ENCODE measurements at places on chromosomes 6 and 20.

GRCh38 chr6:129473546-129473945 is 236.4 kb downstream of the ARHGAP18 start:
- DNase-seq, result no peak

GRCh38 chr20:38987777-38988176 is 25.6 kb downstream of the DHX35 start:
- no peak for DNase-seq

DNA sequence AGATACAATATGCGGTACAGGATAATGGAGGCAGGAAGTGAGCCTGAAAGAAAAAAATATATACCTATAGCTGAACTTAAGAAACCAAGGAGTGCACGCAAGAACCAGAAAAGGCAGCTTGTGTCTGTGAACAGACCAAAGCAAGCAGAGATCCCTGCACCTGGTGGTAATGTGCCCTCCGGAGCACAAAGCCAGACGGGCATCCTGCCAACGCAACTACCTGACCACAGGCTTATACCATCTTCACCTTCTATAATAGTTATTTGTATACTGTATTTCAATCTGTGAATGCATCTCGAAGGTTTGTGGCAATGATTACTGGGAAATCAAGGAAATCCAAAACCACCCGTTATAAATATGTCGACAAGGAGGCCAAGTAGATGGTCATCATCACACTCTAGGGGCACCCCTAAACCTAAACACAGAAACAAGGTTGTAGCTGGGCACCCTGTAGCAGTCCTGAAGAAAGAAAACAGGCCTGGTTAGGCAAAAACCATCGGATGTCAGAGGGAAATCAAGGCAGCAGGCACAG is 801 bp downstream of the FBXL4 start:
- DNase-seq, result peak; percentile 48

- DNase-seq, result no peak
These were observed 266.4 kb upstream of the PREP start for GRCh38 chr6:105669232-105669631.

DNA sequence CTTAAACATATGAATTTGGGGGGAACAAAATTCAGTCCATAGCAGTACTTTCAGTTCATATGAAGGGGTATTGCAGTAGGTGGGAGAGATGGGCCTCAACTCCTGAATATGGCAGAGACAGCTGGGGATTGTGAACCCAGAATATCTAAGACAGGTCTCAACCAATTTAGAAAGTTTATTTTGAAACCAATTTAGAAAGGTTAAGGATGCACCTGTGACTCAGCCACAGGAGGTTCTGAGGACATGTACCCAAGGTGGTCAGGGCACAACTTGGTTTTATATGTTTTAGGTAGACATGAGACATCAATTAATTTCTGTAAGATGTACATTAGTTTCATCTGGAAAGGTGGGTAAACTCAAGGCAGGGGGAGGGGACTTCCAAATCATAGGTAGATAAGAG is 59.5 kb downstream of the MYO6 start:
- DNase-seq, result no peak

DNA sequence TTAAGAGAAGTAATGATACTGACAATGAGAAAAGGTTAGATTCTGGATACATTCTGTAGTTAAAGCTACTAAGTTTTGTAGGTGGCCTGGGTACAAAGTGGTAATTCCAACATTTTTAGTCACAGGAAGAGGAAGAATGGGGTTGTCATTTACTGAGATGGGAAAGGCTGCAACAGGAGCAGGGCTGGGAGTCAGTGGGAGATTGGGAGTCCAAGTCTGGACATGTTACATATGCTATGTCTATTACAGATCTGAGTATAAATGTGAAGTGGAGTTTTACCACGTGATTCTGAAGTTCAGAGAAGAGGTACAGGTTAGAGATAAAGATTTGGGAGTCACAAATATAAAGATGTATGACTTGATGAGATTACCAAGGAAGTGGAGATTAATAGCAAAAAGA is 116.2 kb downstream of the RWDD2A start:
- peak; percentile 2 for DNase-seq

GRCh38 chr6:90811596-90812226 is 224.8 kb upstream of the MAP3K7 start:
- no peak for DNase-seq

GRCh38 chr6:148251891-148252290 is 90.7 kb upstream of the SASH1 start:
- DNase-seq, result no peak

DNA sequence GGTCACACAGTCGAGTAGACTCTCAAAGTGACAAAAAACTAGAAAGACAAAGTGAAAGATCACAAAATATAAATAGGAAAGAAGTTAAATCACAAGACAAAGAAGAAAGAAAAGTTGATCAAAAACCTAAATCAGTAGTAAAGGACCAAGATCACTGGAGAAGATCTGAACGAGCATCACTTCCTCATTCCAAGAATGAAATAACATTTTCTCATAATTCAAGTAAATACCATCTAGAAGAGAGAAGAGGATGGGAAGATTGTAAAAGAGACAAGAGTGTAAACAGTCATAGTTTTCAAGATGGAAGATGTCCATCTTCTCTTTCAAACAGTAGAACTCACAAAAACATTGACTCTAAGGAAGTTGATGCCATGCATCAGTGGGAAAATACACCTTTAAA is 31.6 kb upstream of the GJA10 start:
- no peak for DNase-seq

GRCh38 chr6:28000351-28001045 is 43.5 kb downstream of the OR2B6 start:
- DNase-seq, result no peak

- DNase-seq, result peak; percentile 35
These were observed 20.3 kb upstream of the SLA2 start for GRCh38 chr20:36666181-36666740.

DNA sequence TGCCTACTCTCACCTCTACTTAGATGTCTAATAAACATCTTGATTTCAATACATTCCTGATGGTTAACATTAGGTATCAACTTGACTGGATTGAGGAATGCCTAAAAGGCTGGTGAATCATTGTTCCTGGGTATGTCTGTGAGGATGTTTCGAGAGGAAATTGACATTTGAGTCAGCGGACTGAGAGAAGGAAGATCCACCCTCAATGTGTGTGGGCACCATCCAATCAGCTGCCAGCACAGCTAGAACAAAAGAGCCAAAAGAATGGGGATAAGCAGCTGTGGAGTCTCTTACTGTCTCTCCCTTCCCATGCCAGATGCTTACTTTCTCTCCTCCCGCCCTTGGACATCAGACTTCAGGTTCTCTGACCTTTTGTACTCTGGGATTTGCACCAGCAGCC is 128.6 kb upstream of the HS3ST5 start:
- DNase-seq, result no peak

- DNase-seq, result no peak
These were observed 135.8 kb downstream of the KIF16B start for GRCh38 chr20:16437387-16437996.

DNA sequence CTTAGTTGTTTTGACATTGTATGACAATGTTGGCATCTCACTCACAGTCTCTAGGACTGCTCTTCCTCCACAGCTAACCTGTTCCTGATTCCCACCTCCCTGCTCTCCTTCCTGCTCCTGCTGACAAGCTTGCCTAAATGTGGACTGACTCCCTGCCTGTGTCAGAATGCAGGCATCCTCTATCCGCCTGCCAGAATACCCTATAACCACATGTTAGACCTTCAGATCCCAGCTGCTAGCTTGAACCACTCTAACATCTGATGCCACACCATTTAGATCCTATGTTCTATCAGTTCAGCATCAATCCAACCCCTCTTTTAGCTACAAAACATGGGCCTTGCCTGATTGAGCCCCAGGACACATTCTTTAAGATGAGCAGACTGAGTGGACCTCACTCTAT is 12.2 kb downstream of the FILIP1 start:
- DNase-seq, result peak; percentile 72

DNA sequence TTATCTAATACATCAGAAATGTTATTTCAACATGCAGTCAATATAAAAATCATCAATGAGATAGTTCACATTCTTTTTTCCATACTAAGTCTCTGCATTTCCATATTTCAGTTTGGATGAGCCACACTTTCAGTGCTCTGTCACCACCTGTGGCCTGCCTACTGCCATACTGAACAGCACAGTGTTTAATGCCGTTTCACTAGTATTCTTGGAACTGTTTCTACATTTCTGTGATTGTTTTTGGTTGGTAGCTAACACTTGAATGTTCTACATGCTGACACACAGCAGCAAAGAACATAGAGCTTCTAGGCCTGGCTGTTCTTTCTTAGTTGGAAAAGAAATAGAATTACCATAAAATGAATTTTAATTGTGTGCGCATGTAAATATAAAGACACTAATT is 61.4 kb upstream of the KIF25 start:
- DNase-seq, result no peak

Measured in foreskin fibroblast (primary cell).